Suppressor macrophage treated with lipopolysaccharide for 1 hour (primary cell): ENCODE measurements at places on chromosomes 5 and 9.
A peak's percentile ranks its signal among the peaks of the same experiment; 100 is the strongest.

GRCh38 chr5:138243794-138244193 is 30.6 kb downstream of the GFRA3 start:
- DNase-seq = no peak

GRCh38 chr9:2241836-2242741 is 226.9 kb downstream of the SMARCA2 start:
- peak; percentile 69 for DNase-seq

GRCh38 chr5:6448622-6449464 is at the start of gene UBE2QL1:
UBE2QL1 (plus strand) TSS chr5:6448859; CDS start chr5:6448894, 35 bp downstream.
- no peak for DNase-seq

DNA sequence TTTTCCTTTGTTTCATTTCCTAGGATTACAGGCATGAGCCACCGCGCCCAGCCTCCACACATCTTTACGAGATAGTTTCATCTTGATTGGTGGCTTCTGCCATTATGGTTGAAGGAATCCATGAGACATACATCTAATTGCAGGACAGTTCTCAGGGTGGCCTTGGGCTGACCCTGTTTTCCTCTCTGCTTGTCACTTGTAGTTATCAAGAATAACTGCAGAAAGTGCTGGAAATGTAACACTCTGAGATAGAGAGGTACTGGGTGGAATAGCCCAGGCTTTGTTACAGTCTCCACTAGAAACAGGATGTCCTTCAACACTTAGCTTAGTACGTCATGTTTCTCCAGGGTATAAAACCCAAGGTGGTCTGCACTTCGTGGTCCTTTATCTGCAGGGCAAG is 10.7 kb downstream of the UGT3A2 start:
- no peak for DNase-seq

GRCh38 chr5:107331882-107332281 is 338.9 kb downstream of the EFNA5 start:
- DNase-seq = no peak

GRCh38 chr5:92580814-92581213 is 1000.2 kb downstream of the NR2F1-AS1 start:
- DNase-seq = no peak
